Tongue (tissue), 3 donors: ENCODE measurements at places on chromosomes 16 and 17. TPM values are rescaled to one million over a fixed set of nuclear protein-coding genes. Genes with fewer than 3 reads are reported as not detected.

TIMM22 gene
- total RNA-seq, result 16.4 TPM

LCAT gene
- total RNA-seq, result 7.3 TPM

TNRC6A gene
- total RNA-seq, result 60.9 TPM

PRMT7 gene
- 67.3 TPM for total RNA-seq

HAP1 gene
- 0.41 TPM for total RNA-seq

PRM1 gene
- not detected for total RNA-seq

DYNLRB2 gene
- total RNA-seq, result not detected

SLC38A8 gene
- not detected for total RNA-seq

SDR42E2 gene
- total RNA-seq, result not detected

RNU2-1 gene
- not detected for total RNA-seq

SMIM36 gene
- not detected for total RNA-seq

DHRS7C gene
- 115 TPM for total RNA-seq

NLRC3 gene
- total RNA-seq, result 0.72 TPM

TVP23A gene
- 1.2 TPM for total RNA-seq

SRCIN1 gene
- total RNA-seq, result 1.0 TPM

SLC35G6 gene
- total RNA-seq, result not detected

CDH1 gene
- 34.3 TPM for total RNA-seq

HOXB4 gene
- 0.92 TPM for total RNA-seq

RASD1 gene
- 14.5 TPM for total RNA-seq

MYH2 gene
- total RNA-seq, result 1,036 TPM

MYH11 gene
- 33.7 TPM for total RNA-seq

SLC16A5 gene
- 11.5 TPM for total RNA-seq

AP1G1 gene
- 109 TPM for total RNA-seq

NOD2 gene
- total RNA-seq, result 2.5 TPM

IRX5 gene
- 1.8 TPM for total RNA-seq

ZSWIM7 gene
- total RNA-seq, result 41.6 TPM

BEAN1 gene
- not detected for total RNA-seq

SLC9A5 gene
- total RNA-seq, result 0.10 TPM

TBC1D3I gene
- 0.41 TPM for total RNA-seq

MEOX1 gene
- total RNA-seq, result 17.8 TPM

MILR1 gene
- total RNA-seq, result 6.9 TPM

ERN2 gene
- total RNA-seq, result not detected

KRTAP2-1 gene
- not detected for total RNA-seq

ERN1 gene
- 9.4 TPM for total RNA-seq

CCL14 gene
- total RNA-seq, result 0.92 TPM

OTOP3 gene
- 1.4 TPM for total RNA-seq

DBNDD1 gene
- total RNA-seq, result 2.3 TPM

NPTX1 gene
- 0.31 TPM for total RNA-seq

ADCY9 gene
- total RNA-seq, result 28.1 TPM

FOXN1 gene
- 0.21 TPM for total RNA-seq

NHLRC4 gene
- total RNA-seq, result 0.41 TPM

TLCD3A gene
- 9.7 TPM for total RNA-seq

ITGAE gene
- total RNA-seq, result 15.3 TPM

PROCA1 gene
- total RNA-seq, result 0.21 TPM

CLDN7 gene
- total RNA-seq, result 22.2 TPM

AIPL1 gene
- total RNA-seq, result 0.31 TPM

SLC13A2 gene
- total RNA-seq, result 1.1 TPM

NPIPA3 gene
- not detected for total RNA-seq

GPS1 gene
- total RNA-seq, result 70.5 TPM

FOXJ1 gene
- total RNA-seq, result 0.51 TPM

TOX3 gene
- total RNA-seq, result 0.31 TPM

ALDH3A1 gene
- total RNA-seq, result 17.1 TPM

TMEM100 gene
- 21.5 TPM for total RNA-seq
